A549 treated with RU486 at 1 μM for 4 hours (cell line): ENCODE measurements at places on chromosomes 11 and 22. TPM values are rescaled to one million over a fixed set of nuclear protein-coding genes. Genes with fewer than 3 reads are reported as not detected.

Gene CYTH4
- 0.61 to 0.94 TPM (median 0.86 TPM) in 5 replicates for total RNA-seq

Gene OR56A1
- not detected in 5 replicates for total RNA-seq

Gene LRP4
- total RNA-seq = 6.0 to 8.9 TPM (median 7.1 TPM) in 5 replicates

Gene TYR
- total RNA-seq = not detected in 5 replicates

Gene TRPC6
- 0.94 to 1.4 TPM (median 1.1 TPM) in 5 replicates for total RNA-seq

Gene APLNR
- 0.03 to 0.13 TPM (median 0.09 TPM) in 4 of 5 replicates, not detected in the other for total RNA-seq

Gene MMP12
- total RNA-seq = 0.08 TPM in 1 of 5 replicates, not detected in the others

Gene CCDC73
- total RNA-seq = not detected in 5 replicates
